Activated T-helper 17 cell treated with anti-CD3 and anti-CD28 coated beads, Interleukin-2, amount 50 U/mL, for 72 hours (primary cell): ENCODE measurements at places on chromosomes 4 and X.

GRCh38 chr4:98148856-98149255 lies 5.6 kb upstream of the STPG2 start:
- ATAC-seq: no peak

GRCh38 chrX:34332334-34332733 lies 200.2 kb upstream of the FAM47A start:
- ATAC-seq: no peak

DNA sequence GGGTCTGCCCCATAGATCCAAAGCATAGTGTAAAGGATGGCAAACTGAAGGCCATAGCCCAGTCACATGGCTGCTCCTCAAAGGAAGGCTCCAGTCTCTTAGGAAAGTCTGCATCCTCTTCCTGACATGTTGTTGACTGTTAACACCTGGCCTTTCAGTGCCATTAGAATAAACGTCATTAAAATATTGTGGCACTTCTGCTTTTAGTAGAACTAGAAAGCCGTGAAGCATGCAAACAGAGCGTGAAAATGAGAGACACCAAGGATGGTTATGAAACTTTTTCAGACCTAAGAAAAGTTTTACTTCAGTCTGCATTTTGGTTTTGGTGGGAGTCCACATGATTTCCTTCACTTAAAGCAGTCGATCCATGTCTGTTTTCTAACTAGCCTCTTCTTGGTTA lies 41.1 kb upstream of the AFF2 start:
- no peak for ATAC-seq

DNA sequence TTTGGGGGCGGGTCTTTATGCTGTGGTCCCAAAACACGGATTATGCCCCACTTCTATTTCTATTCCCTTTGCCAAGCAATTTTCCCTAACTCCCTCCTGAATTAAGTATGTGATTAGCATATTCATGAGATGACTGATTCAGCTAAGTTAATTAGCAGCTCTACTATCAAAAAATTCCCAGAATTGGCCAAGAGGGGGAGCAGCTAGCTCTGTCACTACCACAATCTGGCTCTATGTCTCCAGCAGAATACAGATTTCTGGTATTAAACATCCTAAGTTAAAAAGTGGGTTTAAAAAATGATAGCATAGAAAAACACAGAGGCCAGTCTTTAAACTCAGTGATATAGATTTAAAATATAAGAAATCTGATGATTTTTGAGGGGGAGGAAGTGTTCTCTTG lies 80.3 kb downstream of the GPC4 start:
- no peak for ATAC-seq

DNA sequence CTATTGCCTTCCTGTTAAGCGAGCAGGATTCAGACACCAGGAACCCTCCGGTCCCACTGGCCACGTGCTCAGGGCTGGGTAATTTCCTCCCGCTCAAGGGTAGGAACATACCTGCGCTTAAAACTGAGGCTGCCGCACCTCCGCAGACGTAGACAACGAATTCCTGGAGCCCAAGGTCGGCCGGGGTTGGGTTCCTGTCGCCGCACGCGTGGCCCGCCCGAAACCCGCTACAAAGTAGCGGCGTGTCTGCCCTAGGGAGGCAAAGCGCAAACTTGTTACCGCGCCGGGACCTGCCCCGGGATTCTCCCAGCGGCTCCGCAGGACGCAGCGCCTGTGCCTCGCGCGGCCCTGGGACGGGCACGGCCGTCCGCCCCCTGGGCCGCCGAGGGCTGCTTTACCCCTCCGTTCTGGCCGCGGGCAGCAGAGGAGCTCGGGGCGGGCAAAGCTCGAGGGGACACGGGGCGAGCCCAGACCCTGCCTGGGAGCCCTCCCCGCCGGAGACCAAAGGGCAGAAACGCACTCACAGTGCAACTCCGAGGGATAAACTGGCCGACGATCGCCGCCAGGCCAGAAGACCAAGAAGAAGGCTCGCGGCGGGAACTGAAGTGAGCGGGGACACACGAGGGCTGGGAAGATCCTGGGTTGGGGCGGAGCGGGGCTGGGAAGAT lies at the start of gene ERVMER34-1:
ERVMER34-1 (minus strand) TSS at position 607 of the 668 bp plus-strand sequence. CDS start 5,905 bp downstream, outside the sequence.
- peak; percentile 40 for ATAC-seq

- ATAC-seq: no peak
Observed at GRCh38 chr4:28357990-28358389, 1497.3 kb downstream of the STIM2 start.

DNA sequence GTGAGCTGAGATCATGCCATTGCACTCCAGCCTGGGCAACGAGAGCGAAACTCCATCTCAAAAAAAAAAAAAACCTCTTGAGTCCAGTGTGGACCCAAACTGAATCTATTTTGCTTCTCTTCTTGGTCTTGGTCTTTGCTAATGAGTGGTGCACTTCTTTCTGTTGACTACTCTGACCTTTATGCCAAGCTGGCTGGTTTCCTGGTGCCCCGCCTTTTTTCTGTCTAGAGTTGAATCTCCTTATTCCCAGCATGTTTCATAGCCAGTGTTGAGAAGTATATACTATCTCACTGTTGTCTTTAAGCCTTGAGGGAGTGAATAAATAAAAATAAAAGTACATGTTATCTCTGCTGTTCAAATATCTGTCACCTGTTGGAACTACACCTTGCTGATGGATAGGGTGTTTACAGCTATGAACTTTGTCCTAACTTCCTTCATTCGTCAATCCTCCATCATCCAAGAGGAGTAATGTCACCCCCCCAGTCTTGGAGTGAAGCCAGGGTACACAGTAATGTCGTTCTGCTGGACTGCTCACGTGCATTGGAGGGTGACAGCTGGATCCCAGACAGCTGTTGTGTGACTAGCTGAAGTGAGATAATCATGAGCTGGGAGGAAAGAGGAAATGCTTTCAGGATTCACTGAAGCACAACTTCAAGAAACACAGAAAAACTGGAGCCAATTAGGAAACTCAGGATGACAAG lies 99.3 kb upstream of the PRKG2 start:
- ATAC-seq: no peak

DNA sequence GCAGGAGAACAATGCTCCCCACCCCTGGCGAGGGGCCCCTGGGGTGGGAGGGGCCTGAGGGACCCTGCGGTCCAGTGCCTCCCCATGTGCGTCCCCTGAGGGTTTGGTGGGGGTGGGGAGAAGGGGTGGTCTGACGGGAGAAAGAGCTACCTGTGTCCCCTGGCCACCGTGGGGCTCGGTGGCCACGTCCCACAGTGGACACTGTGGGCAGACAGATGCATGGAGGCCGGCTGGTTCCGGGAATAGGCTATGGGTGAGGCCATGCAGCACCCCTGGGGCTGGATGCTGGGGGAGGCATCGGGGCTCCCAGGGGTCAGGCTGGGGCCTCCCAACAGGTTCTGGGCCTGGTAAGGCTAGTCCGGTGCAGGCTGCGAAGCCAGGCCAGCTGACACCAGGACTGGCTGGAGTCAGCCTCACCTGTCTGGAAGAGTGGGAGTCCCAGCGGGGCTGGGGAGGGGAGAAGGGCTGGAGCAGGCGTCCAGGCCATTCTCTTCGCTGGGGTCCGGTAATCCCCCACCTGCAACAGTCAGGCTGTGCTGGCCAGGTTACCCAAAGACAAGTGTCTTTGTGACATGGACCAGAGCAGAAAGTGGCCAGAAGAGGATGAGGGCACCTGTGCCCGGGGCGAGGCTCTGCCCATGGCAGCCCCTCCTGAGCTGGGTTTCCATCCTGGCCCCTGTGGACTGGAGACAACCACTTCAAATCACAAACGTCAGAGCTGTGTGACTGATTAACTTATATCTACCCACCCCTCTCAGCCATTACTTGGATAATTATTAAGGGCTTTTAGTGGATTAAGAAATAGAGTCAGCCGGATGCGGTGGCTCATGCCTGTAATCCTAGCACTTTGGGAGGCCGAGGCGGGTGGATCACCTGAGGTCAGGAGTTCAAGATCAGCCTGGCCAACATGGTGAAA lies 1.4 kb upstream of the FAM53A start:
- no peak for ATAC-seq

GRCh38 chr4:54784161-54784671 lies 126.5 kb downstream of the KIT start:
- ATAC-seq: no peak

DNA sequence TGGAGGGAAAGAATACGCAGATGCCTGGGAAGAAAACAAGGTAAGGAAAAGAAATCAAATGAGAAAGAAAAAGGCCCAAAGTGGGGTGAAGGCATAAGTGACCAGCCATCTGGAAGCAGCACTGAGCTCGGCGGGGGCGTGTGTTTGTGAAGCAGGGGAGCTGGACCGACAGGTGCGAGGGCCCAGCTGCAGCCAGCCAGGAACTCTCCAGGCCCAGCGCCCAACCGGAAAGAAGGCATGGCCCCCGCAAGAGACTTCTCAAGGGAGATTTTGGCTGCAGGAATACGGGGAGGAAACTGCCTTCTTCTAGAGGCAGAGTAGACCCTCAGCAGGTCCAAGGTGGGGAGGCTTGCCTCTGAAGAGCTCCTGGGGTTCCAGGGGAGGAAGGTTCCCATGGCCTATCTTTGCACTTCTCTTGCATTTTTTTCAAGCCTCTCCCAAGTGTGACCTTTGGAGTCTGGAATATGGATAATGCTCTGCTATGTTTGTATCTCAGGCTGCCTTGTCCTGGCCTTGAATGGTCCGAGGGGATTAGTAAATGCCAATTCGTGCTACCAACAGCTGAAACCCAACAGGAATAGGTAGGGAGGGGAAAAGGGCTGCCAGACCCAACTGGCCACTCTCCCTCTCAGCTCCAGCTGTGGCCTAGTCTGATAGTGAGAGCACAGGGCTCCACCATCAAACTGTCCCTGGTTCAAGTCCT lies 10.8 kb upstream of the CITED1 start:
- ATAC-seq: no peak

- no peak for ATAC-seq
Observed at GRCh38 chr4:139633661-139634060, 32.0 kb upstream of the MGST2 start.

DNA sequence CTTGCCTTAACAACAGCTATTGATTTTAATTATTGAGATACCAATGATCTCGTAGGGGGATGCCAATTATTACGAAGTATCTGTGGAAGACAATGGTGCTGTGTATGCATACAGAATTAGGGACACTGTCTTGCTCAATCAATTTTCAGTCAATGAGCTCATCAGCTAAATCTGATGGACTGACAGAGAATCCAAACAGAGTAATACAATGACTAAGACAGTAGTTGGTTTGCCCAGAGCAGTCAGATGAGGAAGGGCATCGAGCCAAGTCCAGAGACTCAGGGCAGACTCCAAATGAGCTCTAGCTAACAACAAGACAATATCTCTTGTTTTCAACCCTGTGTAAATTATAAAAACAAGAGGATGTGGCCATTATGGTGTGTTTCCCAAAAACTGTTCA lies 14.7 kb upstream of the GSX2 start:
- ATAC-seq: no peak

DNA sequence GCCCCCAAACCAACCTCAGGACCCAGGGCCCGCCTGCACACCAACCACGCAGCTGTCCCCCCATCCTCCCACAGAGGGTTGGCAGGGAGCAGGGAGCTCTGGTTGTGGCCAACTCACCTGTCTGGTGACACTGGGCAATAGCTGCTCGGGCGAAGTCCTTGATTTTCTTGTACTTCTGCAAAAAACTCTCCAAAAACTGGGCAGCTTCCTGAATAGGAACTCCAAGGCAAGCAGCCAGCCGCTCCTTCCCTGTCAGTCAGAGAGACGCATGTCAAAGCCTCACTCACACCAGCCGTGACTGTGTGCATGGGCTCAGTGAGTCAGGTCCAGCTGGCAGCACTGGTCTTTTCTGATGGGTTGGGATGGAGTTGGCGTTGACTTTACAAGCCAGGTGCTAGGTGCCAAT lies 26.4 kb downstream of the NAT8L start:
- no peak for ATAC-seq
